Stimulated activated CD4-positive, alpha-beta T cell treated with anti-CD3 and anti-CD28 coated beads, Interleukin-4, amount 100 ng/mL, for 4 hours (primary cell): ENCODE measurements at places on chromosomes 1 and 21.

DNA sequence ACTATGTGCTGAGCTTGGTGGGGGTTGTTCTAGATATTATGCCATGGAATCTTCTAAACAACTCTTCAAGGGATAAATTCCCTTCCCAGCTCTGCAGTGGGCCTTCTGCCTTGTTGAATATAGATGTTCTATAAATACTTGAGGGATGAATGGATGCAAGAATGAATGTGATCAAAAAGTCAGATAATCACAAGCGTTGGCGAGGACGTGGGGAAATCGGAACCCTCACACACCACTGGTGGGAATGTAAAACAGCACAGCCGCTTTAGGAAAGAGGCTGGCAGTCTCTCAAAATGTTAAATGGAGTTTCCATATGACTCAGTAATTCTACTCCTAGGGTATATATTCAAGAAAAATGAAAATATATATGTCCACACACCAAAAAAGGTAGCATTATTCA, 19.0 kb downstream of the SDC3 start:
- no peak for DNase-seq

- DNase-seq = no peak
These were observed 16.9 kb upstream of the IFI16 start for GRCh38 chr1:158992787-158993312.

GRCh38 chr1:27536767-27537166, 46.8 kb upstream of the WASF2 start:
- DNase-seq = no peak

GRCh38 chr1:85344256-85344694, 67.8 kb upstream of the BCL10 start:
- DNase-seq = no peak

GRCh38 chr1:197199923-197200271, 53.4 kb upstream of the ASPM start:
- no peak for DNase-seq

DNA sequence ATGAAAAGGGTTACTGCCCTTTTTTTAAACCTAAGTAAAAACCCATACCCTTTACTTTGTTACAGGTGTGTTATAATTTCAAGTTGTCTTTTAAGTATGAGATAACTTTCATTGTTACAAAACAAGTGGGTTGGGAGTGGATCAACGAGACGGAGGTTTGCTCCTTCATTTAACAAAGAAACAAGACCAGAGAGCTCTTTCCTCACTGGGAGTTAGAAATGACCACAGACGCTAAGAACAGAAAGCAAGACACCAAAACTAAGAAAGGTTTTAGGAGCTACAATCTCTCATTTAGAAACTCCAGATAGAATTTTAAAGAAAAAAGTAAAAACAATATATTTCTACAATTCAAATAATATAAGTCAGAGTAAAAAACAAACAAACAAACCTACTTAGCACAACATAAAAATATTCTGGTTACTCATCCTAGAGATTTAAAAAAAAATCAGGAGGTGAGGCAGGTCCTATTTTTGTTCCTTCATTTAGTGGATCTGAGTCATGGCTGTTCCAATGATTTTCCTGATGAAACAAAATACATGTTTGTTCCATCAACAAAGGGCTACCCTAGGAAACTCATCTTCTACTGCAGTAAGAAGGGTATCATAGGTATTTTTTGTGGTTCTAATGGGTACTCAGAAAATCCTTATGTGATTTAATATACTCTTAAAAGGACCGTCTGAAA, 33.0 kb downstream of the APP start:
- DNase-seq = no peak

DNA sequence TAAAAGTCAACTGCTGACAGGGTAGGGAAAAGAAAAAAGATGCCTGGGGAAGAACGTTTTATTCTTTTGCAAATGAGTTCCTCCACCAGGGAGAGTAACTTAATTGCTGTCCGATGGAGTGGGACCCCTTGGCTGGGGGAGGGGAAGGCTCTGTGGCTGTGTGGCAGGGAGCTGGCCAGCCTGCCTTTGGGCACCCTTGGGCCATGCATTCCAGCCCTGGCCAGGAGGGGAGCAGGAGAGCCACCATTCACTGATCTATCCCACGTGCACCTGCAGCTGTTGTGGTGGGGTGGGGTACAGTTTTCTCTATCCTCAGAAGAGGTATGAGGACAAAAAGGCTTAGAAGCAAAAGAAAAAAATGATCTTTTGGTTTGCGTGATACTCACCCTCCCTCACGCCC, 116.9 kb downstream of the KCNK1 start:
- no peak for DNase-seq

- DNase-seq = no peak
These were observed 112.1 kb upstream of the ARTN start for GRCh38 chr1:43821471-43821870.

DNA sequence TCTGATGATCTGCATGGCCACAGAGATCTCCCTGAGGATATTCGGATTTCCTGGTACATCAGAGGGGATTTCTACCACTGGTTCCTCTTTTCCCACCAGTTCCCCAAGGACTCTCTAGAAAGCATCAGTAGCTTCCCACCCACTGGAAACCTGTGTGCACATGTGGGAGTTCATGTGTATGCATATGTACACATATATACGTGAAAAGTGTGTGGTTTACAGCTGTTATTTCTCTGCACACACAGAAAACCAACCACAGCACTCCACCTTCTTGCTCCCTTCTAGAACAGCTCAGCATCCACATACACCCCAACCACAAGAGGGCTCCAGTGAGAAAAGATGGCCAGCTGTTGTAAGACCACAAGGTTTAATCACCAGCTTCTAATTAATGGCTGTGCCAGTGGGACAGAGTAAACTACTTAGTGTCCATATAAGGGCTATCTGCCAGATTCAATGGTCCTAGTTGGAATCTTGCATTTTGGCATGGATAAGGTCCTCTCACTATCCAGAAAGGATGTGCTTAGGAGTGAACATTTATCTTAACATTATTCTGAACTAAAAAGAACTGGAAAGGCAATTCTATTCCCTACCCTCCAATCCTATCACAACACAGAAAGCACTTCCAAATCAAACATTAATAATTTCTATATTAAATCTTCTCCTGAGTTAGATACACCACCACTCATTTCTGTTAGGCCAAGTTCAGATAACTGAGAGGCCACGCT, 24.1 kb downstream of the GPR3 start:
- DNase-seq = peak; percentile 57

GRCh38 chr1:100456880-100457279, 81.1 kb upstream of the GPR88 start:
- DNase-seq = no peak

GRCh38 chr1:227621211-227621610, 57.9 kb downstream of the ZNF678 start:
- DNase-seq = no peak

DNA sequence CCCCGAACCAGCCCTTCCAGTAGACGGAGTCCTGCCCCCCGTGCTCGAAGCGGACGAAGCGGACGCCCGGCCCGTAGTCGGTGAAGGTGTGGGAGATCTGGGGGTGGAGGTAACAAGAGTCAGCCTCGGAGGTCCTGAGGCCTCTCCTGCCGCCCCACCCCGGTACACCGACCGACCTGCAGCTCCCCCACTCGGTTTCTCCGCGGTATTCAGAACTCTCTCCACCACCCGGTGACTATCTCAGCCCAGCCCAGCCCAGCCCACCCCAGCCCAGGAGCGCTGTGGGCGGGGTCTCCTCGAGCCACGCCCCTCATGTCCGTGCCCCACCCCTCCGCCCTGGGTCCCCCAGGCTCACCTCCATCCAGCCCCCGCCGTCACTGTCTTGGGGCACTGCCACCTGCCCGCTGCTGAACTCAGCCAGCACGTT, 5.5 kb downstream of the FBXO2 start:
- DNase-seq = peak; percentile 44

GRCh38 chr1:104797982-104798381, 1048.3 kb downstream of the AMY1C start:
- no peak for DNase-seq

DNA sequence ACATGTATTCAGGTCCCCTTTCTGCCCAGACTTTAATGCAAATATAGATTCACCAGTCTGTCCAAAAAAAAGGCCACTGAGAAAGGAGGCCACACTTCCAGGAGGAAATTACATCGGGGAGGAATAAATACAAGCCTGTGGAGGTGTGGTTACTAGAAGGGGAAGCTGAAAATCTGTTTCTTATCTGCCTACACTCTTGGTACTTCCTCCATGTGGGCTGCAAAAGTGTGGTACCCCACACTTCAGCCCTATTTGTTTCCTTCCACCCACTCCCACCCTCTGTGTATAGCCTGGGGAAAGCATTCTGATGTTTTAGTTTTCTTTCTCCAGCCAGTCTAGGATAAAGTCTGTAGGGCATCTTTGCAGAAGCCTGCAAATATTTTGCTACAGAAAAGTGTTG, 38.4 kb downstream of the UTP25 start:
- DNase-seq = no peak

DNA sequence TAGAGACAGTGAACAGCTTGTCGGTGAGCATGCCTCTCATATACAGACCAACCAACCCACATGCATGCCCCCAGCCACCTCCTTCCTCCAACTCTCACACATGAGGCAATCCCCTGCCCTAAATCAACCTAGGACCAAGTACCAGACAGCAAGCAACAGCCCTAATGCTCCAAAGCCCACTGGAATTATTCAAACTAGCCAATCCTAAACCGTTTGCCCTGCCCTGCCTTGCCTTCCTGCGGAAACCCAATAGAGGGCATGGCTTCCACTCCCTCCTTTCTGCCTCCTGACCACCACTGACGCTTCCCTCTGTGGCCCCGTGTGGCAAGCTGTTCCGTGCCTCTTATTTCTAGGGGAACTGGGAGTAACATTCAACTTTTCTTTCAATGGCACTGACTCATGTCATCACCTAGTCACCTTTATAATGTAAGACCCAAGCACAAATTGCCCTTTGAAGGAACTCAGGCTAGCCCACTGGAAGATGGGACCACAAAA, 129.3 kb upstream of the GJB5 start:
- no peak for DNase-seq

DNA sequence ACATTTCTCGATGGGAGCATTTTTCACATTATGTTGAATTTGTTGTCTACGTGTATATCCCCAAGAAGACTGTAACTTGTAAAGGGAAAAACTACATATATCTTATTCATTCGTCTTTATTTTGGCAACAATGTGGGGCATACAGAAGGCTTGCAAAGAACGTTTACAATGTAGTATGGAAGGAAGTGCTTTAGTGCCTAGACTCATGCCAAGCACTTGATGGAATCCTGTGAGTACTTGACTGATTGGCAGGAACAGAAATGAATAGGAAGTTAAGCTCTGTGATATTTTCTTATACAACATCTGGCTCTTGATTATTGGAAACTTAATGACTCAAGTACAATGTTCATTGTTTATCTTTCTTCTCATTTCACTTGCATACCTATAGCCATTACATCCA, 284.4 kb downstream of the LRRC7 start:
- no peak for DNase-seq

DNA sequence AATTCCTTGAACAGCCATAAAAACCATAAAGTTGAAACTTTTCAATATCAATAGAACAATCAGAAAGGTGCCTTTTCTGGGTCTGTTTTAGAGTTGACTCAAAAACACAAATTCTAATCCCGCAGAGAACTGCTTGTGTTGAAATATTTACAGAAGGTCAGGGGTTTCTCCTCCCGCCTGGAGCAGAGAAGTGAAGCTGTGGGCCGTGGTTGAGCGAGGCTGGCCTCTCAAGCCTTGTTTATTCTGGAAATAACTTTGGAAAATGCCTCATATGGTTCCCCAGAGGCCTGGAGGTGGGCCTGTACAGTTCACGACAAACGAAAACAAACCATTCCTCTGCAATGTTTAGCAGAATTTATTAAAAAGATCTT, 90.8 kb upstream of the ERRFI1 start:
- no peak for DNase-seq

DNA sequence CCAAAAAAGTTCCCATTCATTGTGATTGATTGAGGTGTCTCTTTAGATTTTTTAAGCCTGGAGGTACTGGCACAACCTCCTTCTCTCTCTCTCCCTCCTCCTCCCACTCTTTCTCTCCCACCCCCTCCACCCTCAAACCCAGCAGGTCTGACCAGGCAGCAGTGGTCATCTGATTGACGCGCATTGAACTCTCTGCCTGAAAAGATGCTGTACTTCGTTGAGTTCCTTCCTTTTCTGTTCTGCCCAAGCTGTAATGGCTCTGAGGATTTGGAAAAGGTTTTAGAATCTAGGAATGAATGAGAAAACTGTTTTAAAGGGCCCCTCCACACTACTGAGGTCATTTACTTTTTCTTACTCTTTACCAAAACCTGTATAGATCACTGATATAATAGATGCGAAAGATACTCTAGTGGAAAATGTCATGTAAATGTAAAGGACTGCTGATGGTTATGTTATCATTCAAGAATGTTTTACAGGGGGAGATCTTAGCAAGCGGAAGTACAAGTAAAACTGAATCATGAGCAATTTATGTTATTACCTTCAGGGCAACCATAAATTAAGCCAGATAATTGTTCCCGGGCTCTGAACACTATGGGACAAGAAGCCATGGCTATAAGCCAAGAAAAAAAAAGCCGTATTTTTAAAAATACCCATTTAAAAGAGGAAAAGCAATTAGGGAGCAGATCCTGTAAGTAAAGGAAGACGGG, 25.2 kb upstream of the DYRK1A start:
- DNase-seq = no peak

DNA sequence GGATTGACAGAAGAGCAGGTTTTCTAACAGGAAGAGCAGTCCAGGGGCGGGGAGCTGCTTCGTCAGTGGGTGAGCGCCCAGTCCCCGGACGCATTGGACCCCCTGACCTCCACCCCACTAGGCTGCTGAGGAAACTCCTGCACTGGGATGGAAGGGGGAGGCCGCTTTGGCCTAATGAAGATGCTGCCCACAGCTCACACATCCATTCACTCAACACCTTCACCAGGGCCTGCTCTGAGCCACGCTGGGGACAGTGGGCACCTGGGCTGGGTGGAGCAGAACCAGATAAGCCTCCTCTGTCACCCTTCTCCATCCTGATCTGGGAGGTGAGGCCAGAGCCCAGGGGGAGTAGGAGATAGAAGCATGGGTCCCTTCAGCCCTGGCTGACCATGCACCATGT, 13.3 kb downstream of the LRP8 start:
- no peak for DNase-seq

GRCh38 chr1:77888081-77888780, at the start of gene NEXN:
NEXN (plus strand) TSS chr1:77888624; CDS start chr1:77916107, 27,483 bp downstream.
- no peak for DNase-seq
